Stimulated activated CD8-positive, alpha-beta memory T cell treated with anti-CD3 and anti-CD28 coated beads, Interleukin-2, amount 100 ng/mL, for 48 hours (primary cell): ENCODE measurements at places on chromosomes 1 and 21.

- DNase-seq, result no peak
Measured at GRCh38 chr1:245383396-245384330, 228.9 kb downstream of the KIF26B start.

DNA sequence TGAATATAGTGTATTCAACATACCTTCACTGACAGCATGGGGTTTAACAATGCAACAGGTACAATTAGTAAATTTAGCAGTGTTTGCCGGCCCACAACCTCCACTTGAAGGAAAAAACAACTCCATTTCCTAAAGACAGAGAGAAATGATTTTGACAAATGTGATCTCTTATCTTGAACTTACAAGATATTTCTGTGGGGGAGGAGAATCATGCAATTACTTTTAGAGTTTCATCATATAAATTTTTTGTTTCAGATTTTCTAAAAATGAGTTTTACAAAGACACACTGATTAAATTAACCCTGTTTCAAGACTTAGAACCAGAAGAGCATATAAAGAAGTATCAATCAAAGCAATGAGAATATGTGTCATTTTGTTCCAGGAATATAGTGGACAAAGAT is 80.3 kb downstream of the NME7 start:
- DNase-seq, result no peak

GRCh38 chr1:225874431-225874830 is 7.7 kb downstream of the TMEM63A start:
- no peak for DNase-seq

GRCh38 chr21:36749935-36750575 is 51.1 kb downstream of the SIM2 start:
- DNase-seq, result no peak

- no peak for DNase-seq
Measured at GRCh38 chr1:179586107-179586823, 5.4 kb upstream of the TDRD5 start.

DNA sequence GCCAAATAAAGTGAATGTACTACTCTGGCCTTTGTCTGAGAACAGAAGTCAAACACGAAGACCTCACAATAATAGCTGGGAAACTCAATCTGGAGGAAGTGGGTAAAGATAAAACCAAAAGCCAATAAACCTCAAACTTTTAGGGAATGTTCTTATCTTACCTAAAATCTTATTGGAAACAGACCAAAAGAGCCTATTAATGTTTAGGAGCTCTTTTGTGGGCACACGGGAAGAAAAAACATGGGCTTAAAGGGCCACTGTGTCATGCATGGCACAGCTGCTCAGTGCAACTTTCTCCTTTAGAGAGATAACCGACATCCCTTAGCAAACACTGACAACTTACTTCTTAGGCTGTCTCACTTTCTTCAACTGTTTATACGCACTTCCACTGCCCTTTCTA is 16.1 kb downstream of the EIF2B3 start:
- no peak for DNase-seq

GRCh38 chr1:121413821-121414220 is 229.0 kb downstream of the SRGAP2C start:
- no peak for DNase-seq

GRCh38 chr1:57115030-57115614 is 149.3 kb upstream of the C8B start:
- DNase-seq, result no peak

DNA sequence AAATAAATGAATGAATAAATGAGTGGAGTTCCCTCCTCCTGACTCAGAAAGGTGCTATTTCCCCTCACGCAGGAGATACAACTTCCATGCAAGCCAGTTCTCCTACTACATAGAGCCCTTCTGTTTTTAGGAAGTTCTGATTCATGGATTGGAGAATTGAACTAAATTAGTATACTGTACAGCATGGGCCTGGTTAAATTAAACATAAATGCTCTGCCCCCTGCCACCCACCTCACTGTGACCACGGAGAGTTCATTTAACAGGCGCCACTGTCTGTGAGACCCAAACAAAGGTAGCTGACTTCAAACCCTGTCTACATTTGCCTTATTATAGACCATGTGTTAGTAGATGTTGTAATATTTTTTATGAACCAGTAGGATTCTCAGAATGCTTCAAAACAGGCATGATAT is 9.1 kb upstream of the IRF2BP2 start:
- DNase-seq, result no peak
